ENCODE measurements at places on chromosomes 16 and 17.

- DNase-seq: no peak
These were observed 63.9 kb upstream of the RPH3AL start for GRCh38 chr17:416293-417206.

DNA sequence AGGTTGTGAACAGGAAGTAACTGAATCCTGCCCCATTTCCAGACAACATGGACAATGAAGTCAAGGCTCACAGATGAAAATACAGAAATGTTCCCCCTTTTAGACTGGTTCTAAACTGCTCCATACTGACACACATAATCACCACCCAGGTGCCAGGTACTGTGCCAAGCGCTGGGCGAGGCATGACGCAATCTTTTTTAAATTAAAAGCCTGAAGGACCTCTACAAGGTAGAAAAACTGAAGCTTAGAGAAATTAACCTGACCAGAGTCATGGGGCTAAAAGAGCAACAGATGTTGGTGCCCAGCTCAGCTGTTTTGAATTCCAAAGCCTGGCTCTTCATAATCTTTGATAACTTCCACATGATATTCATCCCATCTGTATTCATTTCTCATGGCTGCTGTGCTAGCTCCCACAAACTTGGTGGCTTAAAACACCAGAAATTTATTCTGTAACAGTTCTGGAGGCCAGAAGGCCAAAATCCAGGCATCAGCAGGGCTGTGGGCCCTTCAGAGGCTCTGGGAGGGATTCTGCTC is 4.9 kb upstream of the RAB11FIP4 start:
- DNase-seq: no peak

DNA sequence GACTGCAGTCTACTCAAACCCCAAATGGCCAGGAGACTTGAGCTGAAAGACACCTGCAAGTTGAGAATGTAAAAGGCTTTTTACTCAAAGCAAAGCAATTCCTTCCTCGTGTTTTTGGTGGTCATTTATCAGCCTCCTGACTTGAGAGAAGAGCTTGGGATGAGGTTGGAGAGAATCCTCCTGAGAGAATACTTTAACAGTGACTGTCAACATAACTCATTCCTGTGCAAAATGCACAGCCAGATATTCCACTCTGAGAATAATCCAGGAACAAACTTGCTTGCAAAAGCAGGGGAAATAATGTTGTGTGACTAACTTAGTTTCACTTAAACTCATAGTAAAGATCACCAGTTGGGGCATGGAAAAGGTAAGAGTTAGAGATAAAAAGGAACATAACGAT is 53.4 kb downstream of the SNTB2 start:
- DNase-seq: no peak

DNA sequence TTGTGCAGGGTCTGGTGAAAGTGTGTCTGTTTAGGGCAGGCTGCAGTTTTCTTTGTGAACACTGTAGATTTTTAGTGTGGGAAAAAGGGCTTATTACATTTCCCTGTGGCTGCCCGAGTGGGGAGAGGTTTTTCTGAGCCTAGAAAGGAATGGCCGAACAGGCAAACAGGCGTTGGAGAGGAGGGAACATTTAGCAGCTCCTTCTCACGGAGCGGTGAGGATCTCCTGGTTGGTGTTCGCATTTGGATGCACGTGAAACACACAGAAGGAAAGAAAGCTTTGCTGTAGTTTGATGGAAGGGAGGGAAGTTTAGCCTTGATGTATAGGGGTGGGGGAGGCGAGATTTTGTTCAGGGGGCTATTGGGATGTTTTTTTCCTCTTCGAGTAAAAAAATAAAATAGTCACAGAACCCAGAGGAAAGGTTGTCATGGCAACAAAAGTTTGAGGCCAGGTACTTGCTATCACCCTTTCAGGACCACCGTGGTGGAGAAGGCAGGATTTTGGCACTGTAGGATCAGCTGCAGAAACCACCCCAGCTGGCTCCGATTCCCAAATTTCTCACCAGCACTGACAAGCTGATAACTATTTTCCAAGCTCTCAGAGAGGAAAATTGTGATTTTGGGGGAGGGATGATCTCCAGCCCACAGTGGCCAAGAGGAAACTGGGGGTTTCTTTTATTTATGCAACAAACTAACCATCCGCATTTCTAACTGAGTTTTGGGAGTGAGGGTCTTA is 3.5 kb downstream of the GSG1L start:
- no peak for DNase-seq

DNA sequence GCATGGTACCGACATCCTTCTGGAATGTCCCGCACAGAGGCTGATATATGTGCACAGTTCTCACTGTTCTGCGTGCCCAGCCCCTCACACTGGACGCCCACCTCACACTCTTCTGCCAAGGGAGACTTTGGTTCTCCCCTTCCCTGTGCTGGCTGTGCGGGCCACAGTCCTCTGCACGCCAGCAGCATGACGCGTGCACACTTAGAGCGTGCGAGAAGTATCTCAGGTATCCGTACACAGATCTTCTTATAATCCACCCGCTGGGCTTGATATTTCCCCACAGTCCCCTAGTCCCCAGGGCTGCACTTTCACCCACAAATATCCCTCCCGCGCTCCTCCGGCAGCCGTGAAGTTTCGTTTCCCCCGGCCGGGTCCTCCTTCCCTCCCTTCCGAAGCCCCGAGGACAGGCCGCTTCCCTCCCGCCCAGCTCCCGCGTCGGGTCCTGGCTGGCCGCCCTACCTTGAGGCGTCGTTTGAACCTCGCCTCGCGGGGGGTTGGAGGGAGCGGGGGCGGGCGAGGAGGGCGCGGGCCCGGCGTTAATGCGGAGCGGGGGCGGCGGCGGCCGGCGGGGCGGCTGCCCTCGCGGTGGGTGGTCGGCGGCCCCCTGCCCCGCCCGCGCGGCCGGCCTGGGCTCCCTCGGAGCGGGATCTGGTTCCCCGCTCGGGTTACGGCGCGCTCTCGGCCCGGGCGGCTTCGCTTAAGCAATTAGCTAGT is 5.0 kb upstream of the FOXF1 start:
- DNase-seq: no peak

- DNase-seq: peak; percentile 50
These were observed 17.9 kb downstream of the LIG3 start for GRCh38 chr17:34998205-34998604.

DNA sequence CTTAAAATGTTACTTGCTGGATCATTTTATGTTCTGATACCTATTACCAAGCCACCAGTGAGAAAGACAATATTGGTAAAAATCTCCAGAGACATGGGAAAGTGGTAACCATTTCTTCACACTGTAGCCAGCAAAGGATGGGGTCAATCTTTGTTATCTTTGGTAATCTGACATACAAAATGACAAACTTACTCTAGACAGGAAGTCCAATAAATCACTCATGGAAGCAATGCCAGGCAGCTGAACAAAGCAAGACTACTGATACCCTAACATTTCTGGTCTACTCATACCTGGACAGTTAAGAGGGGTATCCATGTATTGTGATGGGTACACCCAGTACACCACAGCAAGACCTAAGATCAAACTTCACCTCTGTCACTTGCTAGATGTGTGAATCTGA is 19.0 kb downstream of the GRB2 start:
- DNase-seq: no peak

- DNase-seq: no peak
These were observed 111.0 kb downstream of the N4BP1 start for GRCh38 chr16:48498769-48499631.

GRCh38 chr17:17345686-17346427 is 42.7 kb downstream of the NT5M start:
- no peak for DNase-seq

DNA sequence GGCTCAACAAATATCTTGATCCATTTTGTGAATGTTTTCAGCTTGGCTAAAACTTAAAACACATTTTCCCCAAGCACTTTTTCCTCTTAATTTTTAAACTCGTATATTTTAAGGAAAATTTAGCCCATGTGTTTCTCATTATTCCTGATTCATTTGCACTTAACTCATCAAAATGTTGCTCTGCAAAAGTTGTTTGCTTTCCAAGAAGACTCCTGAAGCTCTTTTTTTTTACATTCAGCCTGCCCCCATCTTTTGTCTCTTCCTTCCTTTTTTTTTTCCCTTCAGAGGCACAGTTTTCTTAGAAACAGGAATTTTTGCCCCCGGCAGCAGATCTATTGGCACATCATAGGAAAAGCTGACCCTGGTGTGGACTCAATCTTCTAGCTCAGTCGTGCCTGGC is 155.0 kb upstream of the SALL1 start:
- no peak for DNase-seq

- DNase-seq: no peak
These were observed 131.4 kb downstream of the HS3ST2 start for GRCh38 chr16:22945361-22945760.

- DNase-seq: no peak
These were observed 789 bp upstream of the TERF2 start for GRCh38 chr16:69386596-69386995.

- DNase-seq: peak; percentile 96
These were observed at the start of gene COPRS for GRCh38 chr17:31858642-31859486. TSS of gene COPRS (minus strand) at chr17:31859244. CDS start at chr17:31859199, 45 bp downstream.

DNA sequence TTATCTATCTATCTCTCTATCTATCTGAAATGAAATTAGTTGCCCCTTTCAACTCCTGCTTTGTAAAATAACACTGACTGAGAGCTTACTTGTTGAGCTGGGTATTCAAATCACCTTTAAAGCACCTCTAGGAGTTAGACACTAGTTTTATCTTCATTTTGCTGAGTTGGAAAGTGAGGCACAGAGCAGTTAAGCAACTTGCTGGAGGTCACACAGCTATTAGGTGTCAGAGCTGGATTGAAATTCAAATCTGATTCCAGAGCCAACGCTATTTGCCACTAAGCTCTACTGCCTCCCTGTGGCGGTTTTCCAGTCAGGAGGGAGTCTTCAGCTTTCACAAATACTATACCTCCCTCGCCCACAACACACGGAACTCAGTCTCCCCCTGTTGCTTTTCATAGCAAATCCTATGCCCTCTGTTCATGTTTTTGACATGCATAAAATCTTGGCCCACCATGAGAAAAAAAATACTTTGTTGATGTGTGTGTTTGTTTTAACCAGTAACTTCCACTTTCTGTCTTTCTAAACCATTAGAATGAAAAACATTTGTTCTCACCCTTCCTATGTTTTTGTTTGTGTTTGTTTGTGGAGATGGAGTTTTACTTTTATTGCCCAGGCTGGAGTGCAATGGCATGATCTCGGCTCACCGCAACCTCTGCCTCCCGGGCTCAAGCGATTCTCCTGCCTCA is 74.8 kb upstream of the SMURF2 start:
- peak; percentile 45 for DNase-seq

- DNase-seq: no peak
These were observed 36.4 kb upstream of the CORO6 start for GRCh38 chr17:29659155-29659554.

DNA sequence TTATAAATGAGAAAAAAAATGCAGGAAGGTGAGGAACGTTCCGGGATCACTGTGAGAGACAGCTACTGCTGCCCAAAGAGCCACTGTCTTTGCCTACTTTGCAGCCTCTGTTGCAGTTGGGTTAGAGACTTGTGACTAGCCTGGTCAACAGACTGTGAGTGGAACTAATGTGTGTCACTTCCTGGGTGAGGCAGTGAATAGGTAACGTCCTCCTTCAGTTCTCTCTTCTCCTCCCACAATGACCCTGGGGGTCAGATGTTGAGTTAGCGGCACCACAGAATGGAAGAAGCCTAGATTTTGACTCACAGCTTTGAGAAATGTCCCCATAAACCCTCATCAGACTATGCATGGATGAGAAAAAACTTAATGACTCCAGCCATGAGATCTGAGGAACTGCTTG is 5.2 kb downstream of the C16orf46 start:
- DNase-seq: no peak

DNA sequence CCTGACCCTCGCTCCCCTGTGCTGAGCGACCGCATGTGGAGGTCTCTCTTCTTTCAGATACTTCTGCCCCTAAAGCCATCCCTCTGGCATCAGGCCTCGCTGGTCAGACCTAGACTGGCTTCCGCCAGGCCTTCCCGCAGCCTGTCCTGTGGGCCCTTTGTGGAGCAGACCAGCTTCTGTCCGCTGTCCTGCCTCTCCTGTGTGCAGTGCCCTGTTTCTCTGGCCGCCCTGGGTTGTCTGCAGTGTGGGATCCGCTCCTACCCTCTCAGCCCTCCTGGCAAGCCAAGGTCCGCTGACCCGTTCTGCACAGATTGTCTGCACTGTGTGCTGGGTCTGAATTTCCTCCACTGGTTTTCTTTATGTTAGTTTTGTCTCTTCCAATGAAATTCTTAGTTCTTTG is 21.5 kb upstream of the MC1R start:
- peak; percentile 49 for DNase-seq

DNA sequence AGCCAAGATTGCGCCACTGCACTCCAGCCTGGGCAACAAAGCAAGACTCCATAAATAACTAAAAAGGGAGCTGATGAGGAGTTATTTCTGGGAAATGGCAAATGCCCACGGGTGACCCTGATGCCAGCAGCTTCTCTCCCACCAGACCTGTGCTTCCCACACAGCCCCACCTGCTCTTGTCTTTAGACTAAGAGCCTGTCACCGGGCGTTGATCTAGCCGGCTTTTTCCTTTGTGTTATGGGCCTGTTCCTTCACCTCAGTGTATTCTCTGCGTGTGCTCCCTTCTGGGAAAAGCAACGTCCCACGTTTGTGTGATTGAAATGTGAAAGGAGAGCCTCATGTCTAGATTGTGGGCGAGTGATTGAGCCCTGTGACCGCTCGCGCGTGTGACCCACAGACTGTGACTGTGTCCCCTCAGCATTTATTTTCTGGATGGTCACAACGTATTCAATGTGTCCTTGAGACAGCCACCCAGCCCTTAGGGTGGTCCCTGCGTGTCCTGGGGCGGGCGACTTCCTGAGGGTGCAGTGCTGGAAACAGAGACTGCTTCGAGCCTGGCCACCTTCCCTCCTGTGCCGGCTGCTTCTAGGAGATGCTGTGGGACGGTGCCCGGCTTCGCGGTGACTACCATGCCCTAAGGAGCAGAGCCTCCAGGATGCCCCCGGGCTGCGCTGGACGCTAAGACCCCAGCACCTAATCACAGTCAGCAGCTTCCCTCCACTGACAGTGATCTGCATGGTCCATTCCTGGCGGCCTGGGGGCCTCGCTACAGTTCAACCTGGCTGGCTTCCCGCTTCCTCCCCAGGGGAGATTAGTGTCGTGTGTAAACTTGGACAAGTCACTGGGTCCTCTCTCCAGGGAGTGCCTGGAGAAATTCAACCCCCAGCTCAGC is 7.8 kb upstream of the RNPS1 start:
- no peak for DNase-seq

DNA sequence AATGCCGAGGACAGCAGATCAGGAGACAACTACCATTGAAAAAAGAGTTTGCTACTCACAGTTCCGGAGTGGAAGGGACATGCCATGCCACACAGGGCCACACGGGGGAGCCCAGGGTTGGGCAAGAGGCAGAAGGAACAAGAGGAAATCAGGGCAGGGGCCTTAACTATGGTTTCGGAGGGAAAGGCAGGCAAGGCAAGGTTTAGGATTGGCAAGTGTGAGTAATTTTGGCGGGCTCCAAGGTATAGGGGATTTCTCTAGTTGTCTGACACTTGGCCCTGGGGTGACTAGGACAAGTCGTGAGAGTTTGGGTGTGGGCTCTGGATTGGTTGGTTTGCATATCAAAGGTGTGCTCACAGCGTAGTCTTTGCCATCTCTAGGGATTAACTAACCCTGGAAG is 27.0 kb upstream of the NTN1 start:
- DNase-seq: no peak

DNA sequence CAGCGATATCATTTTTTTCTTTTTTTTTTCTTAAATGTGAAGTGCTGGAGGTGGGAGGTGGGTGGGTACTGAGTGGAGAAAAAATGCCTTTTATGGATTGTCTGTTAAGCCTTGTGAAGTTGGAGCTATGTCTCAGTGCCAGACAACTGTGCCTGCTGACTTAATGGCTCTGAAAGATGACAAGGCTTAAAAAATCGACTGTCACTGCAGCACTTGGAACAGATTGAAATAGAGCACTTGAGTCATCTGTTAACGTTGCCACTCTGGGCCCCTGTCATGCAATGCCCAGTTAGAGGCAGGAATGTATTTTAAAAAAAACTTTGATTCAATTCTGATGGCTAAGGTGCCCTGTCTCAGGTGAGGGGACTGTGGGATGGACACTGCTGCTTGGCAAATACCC is 108.2 kb upstream of the HS3ST2 start:
- DNase-seq: no peak

All from pancreas (tissue), 10 donors.